CD8-positive, alpha-beta memory T cell (primary cell): ENCODE measurements at places on chromosomes 11 and 22. TPM values are rescaled to one million over a fixed set of nuclear protein-coding genes. Genes with fewer than 3 reads are reported as not detected.
A peak's percentile ranks its signal among the peaks of the same experiment; 100 is the strongest.

Gene PEX26
- total RNA-seq = 59.3 TPM

Gene C11orf42
- total RNA-seq = not detected

Gene APLP2
- 58.5 TPM for total RNA-seq

Gene UCP3
- total RNA-seq = 2.9 TPM

DNA sequence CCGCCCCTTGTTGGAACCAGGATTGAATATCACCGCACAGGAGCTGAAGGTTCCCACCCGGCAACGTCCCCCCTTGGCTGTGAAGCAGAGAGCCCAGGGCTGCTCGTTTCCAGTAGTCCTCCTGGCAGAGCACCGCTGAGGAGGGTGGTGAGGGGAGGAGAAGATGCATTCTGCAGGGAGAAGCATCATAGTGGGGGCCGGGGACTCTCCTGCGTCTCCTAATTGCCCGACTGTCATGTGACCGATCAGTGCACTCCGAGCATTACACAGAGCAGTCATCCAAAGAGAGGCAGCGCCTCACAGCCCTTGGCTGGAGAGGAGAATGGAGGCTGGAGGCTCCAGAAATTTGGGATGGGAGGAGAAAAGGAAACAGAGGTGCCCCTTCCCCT is 85.0 kb upstream of the SEPTIN5 start:
- H3K27ac ChIP-seq = no peak overlapping the region
- no peaks in the 10 kb centered on the region for H3K36me3 ChIP-seq
- H3K4me3 ChIP-seq = no peak overlapping the region
- H3K27me3 ChIP-seq = no peaks in the 10 kb centered on the region
- peaks cover 4% of the 10 kb centered on the region for H3K4me1 ChIP-seq
- no peak for DNase-seq

DNA sequence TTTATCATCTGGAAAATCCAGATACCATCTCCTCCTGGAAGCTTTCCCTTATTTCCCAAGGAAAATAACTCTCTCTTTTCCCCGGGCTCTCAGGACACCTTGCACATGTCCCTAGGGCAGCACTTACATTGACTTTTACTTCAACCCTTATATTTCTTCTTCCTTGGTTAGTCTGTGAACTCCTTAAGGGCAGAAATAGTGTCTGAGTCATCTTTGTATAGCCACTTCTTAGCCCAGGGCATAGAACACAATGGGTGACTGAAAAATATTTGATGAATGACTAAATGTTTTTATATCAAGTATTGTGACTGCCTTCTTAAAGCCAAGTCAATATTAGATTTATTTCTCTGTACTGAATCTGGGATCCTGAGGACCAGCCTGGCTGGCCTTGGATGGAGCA is 45.4 kb upstream of the MYOD1 start:
- no peaks in the 10 kb centered on the region for H3K36me3 ChIP-seq
- no peak overlapping the region for H3K27ac ChIP-seq
- H3K4me3 ChIP-seq = no peak overlapping the region
- H3K4me1 ChIP-seq = no peaks in the 10 kb centered on the region

- no peaks in the 10 kb centered on the region for H3K36me3 ChIP-seq
- H3K27ac ChIP-seq = no peak overlapping the region
- no peak overlapping the region for H3K4me3 ChIP-seq
Measured at GRCh38 chr11:376531-377173, 7.4 kb downstream of the B4GALNT4 start.

DNA sequence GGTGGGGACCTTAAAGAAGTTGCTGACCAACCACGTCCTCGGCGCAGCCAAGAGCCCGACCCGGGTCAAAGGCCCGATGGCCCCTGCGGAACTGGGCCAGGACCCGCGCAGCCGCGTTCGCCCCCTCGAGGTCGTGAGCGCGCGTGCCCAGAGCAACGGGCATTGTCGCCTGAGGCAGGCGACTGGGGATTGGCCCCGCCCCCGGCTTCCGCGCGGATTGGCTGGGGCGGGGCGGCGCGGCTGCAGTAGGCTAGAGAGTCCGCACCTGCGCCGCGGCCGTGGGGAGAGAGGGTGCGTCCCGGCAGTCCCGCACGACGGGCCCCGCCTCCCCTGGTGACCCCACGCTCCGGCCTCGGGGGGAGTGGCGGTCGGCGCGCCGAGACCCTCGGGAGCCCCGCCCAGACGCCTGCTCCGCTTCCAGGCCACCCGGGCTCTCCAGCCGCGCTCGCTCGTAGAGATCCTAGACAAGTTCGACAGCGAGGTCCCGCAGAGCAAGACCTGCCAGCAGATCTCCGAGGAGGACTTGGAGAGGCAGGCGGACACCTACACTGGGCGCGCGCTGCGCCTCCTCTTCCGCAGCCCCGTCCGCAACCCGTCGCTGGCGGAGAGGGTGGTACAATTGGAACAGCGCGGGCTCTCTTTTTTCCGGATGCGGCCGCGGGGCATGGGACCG is 8.3 kb upstream of the PPIL2 start:
- peak overlapping the region; percentile 68 for H3K27ac ChIP-seq
- H3K4me1 ChIP-seq = peaks cover 15% of the 10 kb centered on the region
- DNase-seq = peak; percentile 76
- no peaks in the 10 kb centered on the region for H3K27me3 ChIP-seq
- H3K4me3 ChIP-seq = peak overlapping the region; percentile 70
